ENCODE measurements at places on chromosomes 6 and 20.
A peak's percentile ranks its signal among the peaks of the same experiment; 100 is the strongest.

GRCh38 chr20:19456595-19457395 is 244.4 kb downstream of the SLC24A3 start:
- no peak for DNase-seq

DNA sequence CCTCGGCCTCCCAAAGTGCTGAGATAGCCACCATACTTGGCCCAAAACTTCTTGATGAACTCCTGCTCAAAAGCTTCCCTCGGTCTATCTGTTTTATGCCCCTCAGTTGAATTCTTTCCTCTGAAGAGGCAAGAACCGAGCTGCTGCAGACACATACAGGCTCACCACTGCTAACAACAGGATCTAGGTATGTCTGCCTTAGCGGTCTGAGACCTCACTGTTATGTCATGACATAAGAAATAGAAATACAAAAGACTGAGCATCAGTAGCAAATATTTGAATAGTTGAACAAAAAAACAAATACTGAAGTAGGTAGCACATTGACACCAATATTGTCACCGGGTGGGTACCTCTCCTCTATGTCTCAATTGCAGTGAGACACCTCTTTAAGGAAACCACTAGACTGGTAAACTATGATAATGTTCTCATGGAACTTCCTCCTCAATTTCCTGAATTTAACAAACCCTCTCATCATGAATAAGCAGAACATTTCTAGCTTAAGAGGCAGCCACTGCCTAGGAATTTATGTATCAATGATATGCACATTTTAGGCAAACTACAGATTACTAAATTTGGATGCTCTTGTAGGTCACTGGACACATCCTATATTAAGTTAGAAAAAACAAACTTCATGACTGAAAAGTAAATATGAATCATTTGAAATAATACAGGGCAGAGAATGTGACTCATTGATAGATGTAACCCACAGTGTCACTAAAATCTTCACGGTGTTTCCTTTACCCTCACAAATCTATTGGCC is 9.4 kb upstream of the STXBP5 start:
- no peak for DNase-seq

GRCh38 chr6:41786451-41787218 is 859 bp upstream of the TOMM6 start:
- peak; percentile 39 for DNase-seq

DNA sequence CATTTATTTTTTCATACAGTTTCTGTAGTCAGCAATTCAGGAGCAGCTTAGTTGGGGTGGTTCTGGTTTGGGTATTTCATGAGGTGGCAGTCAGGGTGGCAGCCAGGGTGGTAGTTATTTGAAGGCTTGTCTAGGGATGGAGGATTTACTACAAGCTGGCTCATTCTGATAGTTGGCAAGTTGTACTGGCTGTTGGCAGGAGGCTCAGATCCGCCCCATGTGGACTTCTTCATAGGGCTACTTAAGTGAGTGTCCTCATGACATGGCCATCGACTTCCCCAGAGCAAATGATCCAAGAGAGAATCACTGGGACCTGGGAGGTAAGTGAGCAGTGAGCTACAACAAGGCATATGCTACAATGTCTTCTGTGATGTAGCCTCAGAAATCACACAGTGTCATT is 22.4 kb upstream of the CDKAL1 start:
- no peak for DNase-seq

- DNase-seq = no peak
Observed at GRCh38 chr20:51586005-51586440, 43.5 kb upstream of the NFATC2 start.

DNA sequence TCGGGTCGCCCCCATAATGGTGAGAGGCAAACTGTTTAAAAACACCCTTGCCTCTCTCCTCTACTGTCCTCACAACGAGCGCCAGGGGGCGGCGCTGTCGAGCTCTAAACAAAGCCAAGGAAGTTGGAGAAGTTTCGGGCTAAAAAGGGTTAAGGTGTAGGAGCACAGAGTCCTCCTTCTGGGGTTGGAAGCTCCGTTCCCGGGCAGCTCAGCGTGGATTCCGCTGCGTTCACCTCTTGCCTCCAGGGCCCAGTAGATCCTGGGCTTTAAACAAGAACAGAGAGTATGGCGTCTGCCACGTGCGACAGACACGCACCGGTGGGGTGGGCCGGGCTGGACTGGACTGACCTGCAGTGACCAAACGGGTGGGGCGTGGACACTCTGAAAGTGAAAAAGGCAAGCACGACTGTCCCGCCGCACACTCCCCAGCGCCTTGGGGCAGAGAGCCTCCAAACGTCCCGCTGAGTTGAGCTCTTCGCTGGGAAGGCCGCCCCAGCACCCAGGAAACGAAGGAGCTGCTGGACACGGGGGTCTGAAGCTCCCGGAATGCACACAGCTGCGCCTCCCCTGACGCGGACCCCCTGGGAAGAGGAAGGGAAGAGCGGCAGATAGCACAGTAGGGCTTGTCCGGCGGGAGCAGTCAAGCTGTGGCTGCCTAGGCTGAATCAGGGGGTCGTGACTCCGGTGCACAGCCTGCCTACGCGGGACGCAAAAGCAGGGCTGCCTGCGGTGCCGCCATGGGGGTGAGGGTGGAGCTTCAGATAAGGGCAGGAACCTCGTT is 1.6 kb upstream of the THBD start:
- peak; percentile 84 for DNase-seq

Data from smooth muscle cell of the brain vasculature (primary cell).